ENCODE measurements at places on chromosomes 3 and 15. TPM values are rescaled to one million over a fixed set of nuclear protein-coding genes. Genes with fewer than 3 reads are reported as not detected.

GRCh38 chr15:45129651-45130129 is at the start of the genes DUOX1 and DUOXA1:
TSS of gene DUOX1 (plus strand) at chr15:45129994. CDS start at chr15:45131967, 1,973 bp downstream.
TSS of gene DUOXA1 (minus strand) at chr15:45129879. CDS start at chr15:45123014, 6,865 bp downstream.
- peak; percentile 70 for DNase-seq

GRCh38 chr3:53046171-53047170 is 598 bp upstream of the SFMBT1 start:
- peak; percentile 42 for DNase-seq

ADCY5 gene
- 8.4 TPM for total RNA-seq

LTK gene
- 2.0 TPM for total RNA-seq

CX3CR1 gene
- 1.7 TPM for total RNA-seq

XCR1 gene
- not detected for total RNA-seq

MYLK gene
- 105 TPM for total RNA-seq

RABL3 gene
- 59.4 TPM for total RNA-seq

GRCh38 chr3:134056464-134056891 is 26.8 kb upstream of the SLCO2A1 start:
- no peak for DNase-seq

- no peak for DNase-seq
Measured at GRCh38 chr3:15955968-15956367, 158.2 kb upstream of the ANKRD28 start.

DNA sequence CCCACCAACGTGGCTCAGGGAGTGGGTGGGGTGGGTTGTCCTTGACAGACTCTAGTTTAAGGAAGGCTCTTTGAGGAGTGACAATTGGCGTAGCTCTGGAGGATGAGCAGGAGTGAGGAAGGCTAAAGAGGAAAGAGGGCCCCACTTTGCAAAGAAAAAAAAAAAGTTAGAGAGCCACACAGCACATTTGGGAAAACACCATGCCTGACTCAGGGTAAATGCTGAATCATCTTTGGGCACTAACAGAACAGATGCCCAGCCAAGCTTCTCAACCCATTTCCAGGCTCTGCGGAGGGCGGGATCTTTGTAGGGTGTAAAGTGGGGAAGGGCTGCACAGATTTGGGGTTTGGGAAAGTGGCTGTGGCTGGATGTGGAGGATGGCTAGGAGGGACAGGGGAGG is 179.1 kb upstream of the RGMA start:
- no peak for DNase-seq

DNA sequence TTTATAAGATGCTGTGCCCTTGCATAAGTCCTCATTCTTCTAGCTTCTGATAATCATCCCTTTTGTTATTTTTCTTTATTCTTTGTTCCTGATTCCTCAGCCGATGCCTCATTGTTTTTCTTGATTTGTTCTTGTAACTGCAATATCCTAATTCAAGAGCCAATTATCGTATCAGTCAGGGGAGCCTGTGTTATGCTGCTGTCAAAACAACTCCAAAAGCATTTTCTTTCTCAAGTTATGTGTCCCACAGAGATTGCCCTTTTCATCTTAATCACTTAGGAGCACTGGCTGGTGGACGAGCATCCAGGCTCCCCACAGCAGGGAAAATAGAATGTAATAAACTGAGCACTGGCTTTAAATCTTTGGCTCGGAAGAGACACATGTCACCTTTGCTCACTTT is 207.3 kb downstream of the CHL1 start:
- no peak for DNase-seq

- DNase-seq = no peak
Measured at GRCh38 chr15:86743283-86743903, 663.7 kb downstream of the AGBL1 start.

KNL1 gene
- 1.3 TPM for total RNA-seq

DNA sequence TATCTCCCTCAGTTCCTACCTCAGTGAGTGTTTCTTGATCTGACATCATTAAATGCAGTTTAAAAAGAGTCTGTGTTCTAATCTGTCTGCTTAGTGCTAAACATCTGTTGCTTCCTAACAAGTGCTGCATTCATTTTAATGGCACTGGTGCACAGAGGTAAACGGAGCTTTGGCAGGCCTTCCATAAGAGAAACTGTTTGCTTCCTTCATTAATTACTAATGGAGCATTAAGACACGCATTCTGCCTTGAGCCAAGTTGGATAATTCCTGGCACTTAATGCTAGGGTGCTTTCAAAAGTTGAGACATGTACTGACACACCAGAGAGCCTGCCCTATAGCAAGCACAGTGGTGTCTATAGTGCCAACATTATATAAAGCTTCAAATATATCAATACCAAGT is 34.7 kb downstream of the SCG5 start:
- no peak for DNase-seq

SLC9C1 gene
- 0.72 TPM for total RNA-seq

RPP14 gene
- total RNA-seq = 17.6 TPM

DNA sequence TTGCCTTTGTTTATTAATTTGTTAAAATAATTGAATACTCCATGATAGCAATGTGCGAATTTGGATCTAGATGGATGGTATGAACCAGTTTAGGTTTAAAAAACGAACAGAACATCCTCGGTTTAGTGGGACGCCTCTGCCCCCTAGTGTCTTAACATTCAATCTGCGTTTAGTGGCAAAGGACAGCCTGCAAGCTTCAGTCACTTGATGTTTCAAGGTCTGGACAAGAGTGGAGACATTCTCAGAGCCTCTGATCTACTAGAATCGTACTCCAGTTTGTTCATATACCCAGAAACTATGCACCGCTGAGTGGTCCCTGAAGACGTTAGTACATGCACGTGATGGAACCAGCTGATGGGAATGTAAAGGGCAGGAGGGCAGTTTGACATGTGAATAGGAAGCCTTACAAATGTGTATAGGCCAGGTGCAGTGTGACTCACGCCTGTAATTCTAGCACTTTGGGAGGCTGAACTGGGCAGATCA is 17.8 kb upstream of the ATP13A4 start:
- peak; percentile 76 for DNase-seq

SNX4 gene
- 67.2 TPM for total RNA-seq

SEMA5B gene
- 2.1 TPM for total RNA-seq

LMAN1L gene
- total RNA-seq = 1.6 TPM

DNA sequence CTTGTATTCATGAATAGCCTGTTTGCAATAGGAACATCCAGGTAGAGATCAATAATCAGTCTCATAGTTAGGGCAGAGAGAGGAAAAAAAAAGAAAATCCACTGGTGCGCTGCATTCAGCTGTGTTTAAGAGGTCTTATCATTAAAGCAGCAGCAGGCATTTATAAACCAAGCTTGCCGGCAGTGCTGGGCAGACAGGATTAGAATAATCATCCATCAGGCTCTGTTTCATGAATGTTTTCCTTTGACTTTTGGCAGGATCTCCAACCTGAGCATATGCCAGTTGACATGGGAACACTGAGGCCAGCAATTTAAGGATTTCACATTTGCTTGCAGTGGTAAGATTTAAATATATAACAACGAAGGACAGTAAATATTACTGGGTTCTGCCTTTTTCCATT is 305.2 kb upstream of the SEMA6D start:
- no peak for DNase-seq

- DNase-seq = no peak
Measured at GRCh38 chr15:52802110-52802509, 12.0 kb upstream of the ONECUT1 start.

GRCh38 chr3:72445827-72446217 is 402.4 kb downstream of the SHQ1 start:
- no peak for DNase-seq

SPINK8 gene
- not detected for total RNA-seq

PRR20G gene
- not detected for total RNA-seq

- DNase-seq = no peak
Measured at GRCh38 chr3:156187146-156187769, 66.9 kb downstream of the KCNAB1 start.

- peak; percentile 2 for DNase-seq
Measured at GRCh38 chr15:100787567-100788417, 91.8 kb upstream of the ALDH1A3 start.

DNA sequence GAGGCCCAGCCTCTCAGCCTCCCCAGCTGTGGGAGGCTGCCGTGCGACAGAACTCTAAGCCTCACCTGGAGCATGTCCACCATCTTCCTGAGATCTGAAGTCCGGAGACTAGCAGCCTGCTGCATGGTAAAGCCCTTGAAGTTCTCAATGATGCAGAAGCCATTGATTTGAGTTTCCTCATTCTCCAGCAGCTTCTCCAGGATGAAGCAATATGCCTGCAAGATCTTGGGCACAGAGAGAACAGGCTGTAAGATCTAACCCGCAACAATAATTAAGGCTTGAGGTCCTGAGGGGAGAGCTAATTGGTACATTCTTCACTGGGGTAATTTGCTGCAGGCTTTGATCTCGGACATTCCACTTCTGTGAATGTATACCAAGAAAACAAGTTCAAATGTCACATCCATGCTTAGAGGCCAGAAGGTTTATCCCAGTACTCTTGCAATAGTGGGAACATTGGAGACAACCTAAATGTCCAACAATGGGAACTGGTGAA is 9.7 kb downstream of the RLBP1 start:
- no peak for DNase-seq

- peak; percentile 29 for DNase-seq
Measured at GRCh38 chr15:80660119-80660518, 35.0 kb upstream of the ABHD17C start.

- DNase-seq = no peak
Measured at GRCh38 chr3:46298871-46299607, 54.9 kb upstream of the CCR2 start.

DNA sequence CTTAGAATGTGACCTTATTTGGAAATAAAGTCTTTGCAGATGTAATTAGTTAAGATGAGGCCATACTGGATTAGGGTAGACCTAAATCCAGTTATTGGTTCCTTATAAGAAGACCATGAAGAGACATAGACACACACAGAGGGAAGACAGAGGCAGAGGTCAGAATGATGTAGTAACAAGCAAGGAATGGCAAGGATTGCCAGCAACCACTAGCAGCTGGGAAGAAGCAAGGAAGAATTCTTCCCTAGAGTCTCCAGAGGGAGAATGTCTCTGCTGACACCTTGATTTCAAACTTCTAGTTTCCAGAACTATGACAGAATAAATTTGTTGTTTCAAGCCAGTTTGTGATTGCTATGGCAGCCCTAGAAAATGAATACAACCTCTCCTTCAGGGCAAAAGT is 116.7 kb downstream of the WDR76 start:
- no peak for DNase-seq

- peak; percentile 11 for DNase-seq
Measured at GRCh38 chr15:63986751-63987341, 59.4 kb downstream of the DAPK2 start.

DNA sequence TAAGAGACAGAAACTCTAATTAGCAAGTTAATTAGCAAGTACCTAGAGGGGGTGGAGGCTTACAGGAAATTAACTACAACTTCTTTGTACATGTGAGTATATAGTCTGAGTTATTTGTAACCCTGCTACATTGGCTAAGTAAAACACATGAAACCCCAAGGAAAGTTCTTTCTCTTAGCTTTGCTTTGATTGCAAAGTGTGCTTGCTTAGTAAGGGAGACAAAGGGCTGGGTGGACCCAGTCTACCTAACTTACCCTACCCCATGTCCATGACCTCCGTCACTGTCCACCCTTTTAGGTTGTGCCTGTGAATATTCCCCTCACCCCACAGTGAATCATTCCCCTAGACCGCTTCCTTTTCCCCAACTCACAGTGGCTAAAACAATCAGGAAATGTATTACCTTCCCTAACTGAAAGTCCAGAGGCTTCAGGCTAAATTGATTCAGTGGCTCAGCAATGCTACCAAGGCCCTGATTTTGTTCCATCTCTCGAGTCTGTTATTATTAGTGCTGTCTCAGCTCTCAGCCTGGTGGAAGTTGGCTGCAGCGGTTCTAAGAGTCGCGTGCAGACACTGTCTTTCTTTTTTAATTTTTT is 31.1 kb upstream of the RYR3 start:
- DNase-seq = no peak

RETNLB gene
- not detected for total RNA-seq

All from adrenal gland (tissue), 19 donors.